IMR-90 (cell line): ENCODE measurements at places on chromosomes 11 and 22. TPM values are rescaled to one million over a fixed set of nuclear protein-coding genes. Genes with fewer than 3 reads are reported as not detected.

DNA sequence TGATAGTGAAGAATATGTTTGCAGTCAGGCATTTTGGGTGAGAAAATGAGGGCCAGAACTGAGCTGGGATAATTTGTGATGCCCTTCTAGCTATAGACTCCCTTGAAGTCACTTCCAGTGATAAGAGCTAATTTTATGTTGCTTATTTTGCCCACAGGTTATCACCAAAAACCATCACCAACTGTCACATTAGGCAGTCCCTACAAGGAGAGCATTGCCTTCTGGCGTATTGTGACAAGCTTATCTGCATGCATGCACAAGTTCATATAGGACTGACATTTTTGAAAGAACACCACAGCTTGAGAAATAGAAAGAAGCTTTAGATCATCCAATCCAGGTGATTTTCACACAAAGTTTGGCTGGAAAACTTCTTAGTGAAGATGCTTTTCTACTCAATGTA lies 735.3 kb upstream of the RAG2 start:
- DNase-seq: no peak

IL17REL gene
- polyA plus RNA-seq: not detected in 2 replicates

LMNTD2 gene
- 1.3 and 2.5 TPM in 2 replicates for polyA plus RNA-seq

OR2AT4 gene
- polyA plus RNA-seq: not detected in 2 replicates

GRCh38 chr11:99015634-99016454 lies 4.9 kb upstream of the CNTN5 start:
- DNase-seq: peak; percentile 51

SYT13 gene
- not detected in 2 replicates for polyA plus RNA-seq

GRCh38 chr11:587546-587945 lies 11.3 kb downstream of the PHRF1 start:
- DNase-seq: no peak
